Foreskin keratinocyte (primary cell): ENCODE measurements at places on chromosomes 3 and 15.

DNA sequence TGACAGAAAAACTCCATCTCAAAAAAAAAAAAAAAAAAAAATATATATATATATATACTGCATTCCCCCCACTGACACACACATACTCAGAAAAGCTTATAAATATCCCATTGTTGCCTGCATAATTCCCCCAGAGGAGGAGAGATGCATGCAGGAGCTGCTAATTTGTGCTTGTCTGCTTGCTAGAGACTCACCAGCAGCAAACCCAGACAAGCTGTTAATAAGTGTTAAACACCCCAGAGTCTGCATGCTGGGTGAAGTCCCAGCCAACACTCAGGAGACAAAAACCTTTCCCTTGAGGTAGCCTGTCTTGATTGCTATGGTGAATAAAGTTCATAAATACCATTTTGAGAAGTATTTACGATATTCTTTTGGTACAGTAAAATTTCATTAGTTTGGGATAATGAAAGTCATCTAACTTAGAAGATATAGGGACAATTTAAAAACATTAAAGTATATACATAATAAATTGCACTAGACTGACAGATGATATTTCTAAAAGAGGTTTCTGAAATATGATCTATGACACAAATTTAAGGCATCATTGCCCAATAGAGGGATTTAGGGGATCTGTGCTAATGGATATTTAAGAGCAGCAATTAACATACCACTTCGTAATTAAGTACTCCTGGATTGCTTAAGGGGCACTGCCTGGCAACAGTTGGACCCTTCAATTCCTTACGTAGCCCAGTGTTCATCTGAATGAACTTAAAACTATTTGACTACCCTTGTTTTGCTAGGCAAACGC lies 400.0 kb upstream of the C2CD4B start:
- no peak for DNase-seq

DNA sequence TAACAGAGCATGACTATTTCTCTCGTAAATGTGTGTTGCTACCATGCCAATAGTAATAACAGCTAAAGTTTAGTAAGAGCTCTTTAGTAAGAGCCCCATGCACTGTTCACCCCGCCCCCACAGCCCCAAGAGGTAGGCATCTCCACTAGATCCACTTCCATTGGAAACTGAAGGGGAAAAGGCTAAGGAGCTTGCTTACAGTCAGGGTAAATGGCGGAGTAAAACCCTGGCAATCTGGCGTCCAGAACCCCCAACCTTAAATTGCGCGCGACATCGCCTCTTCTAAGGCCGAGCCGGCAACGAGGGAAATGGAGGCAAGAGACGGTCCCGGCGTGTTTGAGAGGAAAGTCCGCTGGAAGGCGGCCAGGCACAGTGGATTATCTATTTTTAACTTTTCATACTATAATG lies 654 bp upstream of the C3orf38 start:
- DNase-seq: peak; percentile 13

- DNase-seq: no peak
These were observed 456 bp upstream of the DGKG start for GRCh38 chr3:186362537-186362842.

GRCh38 chr3:197953881-197954280 lies 3.9 kb downstream of the RPL35A start:
- DNase-seq: no peak

DNA sequence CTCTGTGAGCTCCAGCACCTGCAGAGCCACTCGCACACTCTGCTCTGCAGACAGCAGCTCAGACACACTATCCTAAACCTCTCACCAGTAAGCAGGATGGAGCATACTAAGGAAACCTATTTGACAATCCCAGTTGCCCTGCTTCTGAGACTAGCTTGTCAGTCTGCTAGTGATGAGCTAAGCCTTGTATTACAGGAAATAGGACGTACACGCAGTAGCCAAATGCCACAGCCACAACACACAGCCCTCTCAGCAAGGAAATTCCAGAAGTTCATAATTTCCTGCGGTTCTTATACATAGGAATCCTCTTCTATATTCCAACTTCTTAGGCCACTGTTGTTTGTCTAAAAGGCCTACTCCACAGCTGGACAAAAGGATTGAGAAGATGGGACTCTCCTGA lies 74.5 kb downstream of the MYLK start:
- no peak for DNase-seq

DNA sequence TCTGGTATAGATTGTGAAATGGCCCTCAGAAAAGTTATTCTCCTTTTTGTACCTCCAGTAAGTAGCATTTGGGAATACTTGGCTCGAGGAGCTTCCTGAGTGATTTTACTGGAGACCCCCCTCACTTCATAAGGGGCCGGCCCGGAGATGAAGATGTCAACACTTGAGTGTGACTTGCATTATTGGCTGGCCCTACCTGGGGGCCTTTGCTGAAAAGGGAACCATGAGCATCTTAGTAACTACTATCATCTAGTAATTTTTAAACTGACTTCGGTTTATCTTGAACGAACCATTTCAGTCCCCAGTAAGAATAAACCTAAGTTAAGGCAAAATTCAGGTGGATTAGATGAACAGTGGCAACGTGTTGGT lies 1.3 kb downstream of the FAIM start:
- DNase-seq: no peak

DNA sequence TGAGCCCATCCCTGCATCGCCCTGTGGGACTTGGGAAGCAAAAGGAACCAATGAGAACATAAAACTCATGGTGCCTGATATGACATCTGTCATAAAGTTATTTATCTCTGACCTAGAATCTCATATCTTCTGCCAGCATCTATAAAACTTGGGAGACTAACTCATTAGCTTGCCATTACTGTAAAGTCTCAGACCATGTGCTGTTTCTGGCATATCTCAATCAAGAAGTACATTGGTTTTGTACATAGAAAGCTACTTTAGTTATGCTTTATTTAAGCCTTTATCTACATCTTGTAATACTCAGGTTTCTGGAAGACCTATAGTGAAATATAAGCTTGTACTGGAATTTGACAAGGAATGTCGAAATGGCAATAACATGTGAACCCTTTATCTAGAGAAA lies 112.5 kb downstream of the ZNF385D start:
- DNase-seq: no peak

DNA sequence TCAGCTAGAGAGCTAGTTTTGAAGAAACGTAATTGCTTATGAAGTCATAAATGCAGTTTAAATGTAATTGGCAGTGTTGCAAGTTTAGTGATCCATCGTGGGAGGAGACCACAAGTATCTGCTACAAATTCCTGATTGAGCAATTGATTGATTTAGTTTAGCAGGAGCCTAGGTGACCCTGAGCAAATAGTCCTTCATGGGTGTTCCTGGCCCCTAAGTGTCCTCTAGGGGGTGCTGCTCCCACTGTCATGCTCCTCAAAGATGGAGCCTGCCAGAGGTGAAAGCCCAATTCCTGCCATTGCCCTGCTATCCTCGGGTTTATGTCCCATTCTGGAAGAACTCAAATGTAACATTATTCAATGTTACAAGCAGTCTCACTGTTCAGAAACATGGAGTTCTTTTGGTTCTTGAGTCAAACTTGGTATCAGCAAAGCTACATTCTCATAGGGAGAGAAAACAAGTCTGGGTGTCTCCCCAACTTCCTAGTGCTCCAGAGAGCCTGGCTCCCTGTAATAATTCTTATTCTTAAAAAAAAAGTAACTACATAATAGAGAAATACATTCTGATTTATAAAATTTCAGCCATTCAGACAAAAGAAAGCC lies 29.8 kb upstream of the SENP5 start:
- DNase-seq: no peak

GRCh38 chr3:187208159-187208558 lies 10.9 kb downstream of the RTP1 start:
- peak; percentile 72 for DNase-seq

DNA sequence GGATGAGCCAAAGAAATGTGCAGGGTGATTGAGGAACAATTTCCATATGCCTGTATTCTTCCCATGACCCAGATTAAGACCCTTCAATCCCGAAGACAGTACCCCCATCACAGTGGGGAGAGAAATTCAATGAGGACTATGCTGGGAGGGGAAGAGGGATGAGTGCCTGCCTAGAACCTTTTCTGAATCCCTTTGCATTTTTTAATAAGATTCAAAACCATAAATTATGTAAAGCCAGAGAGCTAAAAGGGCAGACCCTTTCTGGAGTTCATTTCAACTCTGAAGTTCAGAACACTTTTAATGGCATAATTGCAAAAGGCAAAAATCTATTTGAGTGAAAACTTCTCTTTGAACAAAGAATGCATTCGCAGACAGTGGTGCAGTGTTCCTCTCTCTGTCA lies 529.5 kb downstream of the NTRK3 start:
- no peak for DNase-seq

- no peak for DNase-seq
These were observed 147.6 kb downstream of the KLF13 start for GRCh38 chr15:31474059-31474868.

DNA sequence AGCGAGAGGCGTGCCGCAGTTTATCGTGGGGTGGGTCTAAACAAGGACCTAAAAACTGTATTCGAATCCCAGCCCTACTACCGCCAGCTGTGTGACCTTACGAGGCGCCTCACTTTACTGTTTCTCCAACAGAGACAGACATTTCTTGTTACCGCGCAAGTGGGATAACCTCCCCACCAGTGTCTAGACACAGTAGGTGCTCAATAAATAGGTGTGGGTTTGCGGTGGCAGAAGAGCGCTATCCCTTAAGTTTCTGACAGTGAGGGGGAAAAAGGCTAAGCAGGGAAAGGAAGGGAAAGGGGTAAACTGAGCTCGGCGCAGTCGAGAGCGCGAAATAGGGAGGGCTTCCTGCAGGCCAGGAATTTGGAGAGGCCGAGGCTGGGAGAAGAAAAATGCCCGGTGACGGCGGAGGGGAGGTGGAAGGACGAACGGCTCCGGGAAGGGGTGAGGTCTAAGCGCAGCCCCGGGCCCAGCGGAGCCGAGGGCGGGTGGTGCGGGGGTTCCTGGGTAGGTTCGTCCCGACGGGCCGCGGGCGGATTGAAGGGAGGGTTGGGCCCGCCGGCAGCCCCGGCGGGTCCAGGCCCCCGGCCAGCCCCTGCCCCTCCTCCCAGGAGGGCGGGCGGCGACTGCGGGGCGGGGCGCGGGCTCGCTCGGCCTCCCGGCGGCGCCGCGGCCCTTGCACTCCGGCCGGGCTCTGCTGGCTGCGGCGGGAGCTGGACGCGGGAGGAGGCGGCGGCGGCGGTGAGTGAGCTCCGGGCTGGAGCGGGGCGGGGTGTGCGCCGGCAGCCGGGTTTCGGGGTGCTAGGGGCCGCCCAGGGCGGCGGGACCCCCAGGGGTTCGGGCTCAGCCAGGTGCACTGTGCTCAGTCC lies at the start of gene CGNL1:
TSS of gene CGNL1 (plus strand) at position 679 of the 869 bp plus-strand sequence. CDS start 61,495 bp downstream, outside the sequence.
- DNase-seq: no peak

DNA sequence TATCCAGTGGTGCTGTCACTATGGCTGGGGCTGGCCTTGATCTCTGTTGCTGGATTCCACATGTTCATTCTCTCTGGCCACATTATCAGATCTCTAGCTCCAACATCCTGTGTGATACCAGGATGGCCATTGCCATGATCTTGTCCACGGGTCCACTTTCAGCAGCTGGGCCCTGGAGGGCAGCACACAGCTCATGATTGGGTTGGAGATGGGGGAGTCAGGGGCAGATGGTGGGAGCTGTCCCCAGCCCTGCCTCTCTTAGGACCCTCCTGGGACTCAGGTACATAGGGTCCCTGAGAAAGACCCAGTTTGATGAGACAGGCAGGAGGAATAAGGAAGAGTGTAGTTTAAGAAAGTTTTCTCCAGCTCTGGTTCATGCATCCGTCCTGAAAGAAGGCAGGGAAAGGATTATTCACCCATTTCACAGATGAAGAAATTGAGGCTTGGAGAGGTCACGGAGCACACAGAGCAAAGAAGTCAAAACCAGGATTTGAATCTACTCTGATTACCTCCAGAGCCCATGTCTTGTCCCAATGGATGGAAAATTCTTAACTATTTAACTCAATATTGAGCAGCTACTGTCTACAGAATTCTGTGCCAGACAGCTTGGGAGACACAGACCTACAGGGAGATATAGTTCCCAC lies 100.5 kb downstream of the LINGO1 start:
- no peak for DNase-seq

DNA sequence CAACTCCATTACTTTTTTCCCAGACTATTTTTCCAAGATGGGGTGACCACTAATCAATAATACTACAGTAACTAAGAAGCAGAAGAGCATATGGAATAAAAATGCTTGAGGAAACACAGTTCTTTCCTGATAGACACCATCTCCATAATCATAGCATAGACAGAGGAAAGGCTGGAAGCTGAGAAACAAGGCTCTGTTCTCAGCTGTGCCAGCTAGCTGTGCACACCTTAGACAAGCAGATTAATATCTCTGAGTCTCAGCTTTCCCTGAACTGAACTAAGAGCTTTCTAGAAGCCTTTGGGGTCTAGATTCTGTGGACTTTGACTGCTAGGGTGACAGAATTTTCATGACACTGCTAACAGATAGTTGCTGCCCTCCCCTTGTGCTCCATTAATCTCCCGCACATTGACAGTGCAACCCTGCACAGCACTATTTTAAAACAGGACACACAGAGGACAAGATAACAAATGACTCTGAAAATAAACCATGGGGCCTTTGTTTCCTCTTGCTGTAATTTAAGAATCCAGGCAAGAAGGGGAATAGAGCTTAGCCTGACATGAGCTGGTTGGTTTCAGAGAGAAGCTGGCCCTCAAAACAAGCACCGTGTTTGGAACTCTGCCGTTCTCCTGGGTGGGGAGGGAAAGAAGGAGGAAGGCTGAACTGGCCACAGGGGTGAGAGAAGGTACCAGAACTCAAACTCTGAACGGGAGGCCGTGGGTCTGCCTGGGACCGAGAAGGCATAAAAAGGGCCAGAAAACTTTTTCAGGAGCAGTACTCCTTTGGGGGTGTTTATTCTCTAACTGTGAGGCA lies 67.4 kb downstream of the ATP13A5 start:
- DNase-seq: no peak

- peak; percentile 28 for DNase-seq
These were observed 697 bp downstream of the CHSY1 start for GRCh38 chr15:101250873-101251829.

- DNase-seq: no peak
These were observed 202.5 kb upstream of the TLE3 start for GRCh38 chr15:70299931-70300869.

- peak; percentile 84 for DNase-seq
These were observed 5.6 kb downstream of the TERC start for GRCh38 chr3:169759256-169759655.

GRCh38 chr15:54687628-54688027 lies 509.1 kb downstream of the RSL24D1 start:
- DNase-seq: no peak

DNA sequence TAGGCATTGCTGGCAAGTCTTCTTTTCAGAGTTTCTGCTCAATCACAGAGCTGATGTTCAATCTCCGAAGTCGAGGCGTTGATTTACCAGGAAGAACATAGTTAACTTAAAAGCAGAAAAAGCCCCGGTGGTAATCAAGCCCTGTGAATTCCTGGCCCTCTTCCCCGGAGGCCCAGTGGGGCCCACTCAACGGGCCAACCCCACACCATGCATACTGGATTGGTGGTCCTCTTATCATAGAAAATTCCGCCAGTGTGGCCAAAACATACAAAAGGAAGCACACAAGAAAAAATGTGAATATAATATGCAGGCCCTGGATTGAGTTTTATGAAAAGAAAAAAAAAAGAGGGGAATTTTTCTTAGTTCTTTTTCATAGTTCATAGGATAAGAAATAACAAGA lies 873.0 kb upstream of the NR2F2 start:
- no peak for DNase-seq
